NCI-H1436 (cell line): ENCODE measurements at places on chromosomes 11 and 22.
A peak's percentile ranks its signal among the peaks of the same experiment; 100 is the strongest.

GRCh38 chr22:25404928-25405816 is 159.3 kb upstream of the GRK3 start:
- peak; percentile 62 for DNase-seq

DNA sequence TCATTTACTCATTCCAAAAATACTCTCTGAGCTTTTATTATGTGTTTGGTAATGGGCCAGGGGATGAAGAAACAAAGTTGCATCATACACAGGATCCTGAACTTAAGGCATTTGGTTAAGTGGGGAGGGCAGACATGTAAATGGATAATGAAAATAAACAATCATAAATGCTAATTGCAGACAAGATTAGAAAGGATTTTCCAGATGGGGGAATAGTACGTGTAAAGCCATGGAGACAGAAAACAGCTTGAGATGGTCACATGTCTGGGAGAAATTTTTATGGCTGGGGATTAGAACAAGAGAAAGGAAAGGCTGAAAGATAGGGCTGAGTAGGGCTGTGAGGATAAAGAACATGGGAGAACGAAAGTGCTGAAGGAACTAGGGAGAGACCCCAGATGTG is 534.3 kb upstream of the LARGE1 start:
- no peak for DNase-seq

DNA sequence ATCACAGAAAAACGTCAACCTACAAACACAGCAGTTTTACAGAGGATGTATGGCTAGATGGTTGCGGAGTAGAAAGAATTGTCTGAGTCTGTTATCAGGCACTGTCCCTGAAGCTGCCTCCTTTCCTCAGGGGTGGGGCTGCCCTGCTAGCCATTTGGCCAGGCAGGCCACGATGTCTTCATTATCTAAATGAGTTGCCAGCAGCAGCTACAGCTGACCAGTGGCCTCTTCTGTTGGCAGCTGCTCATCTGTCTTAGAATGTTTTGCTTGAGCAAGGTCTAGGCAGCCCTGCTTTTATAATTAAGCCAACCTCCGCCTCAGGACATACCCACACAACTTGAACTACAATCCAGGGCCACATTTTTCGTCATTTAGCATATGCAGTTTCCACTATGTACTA is 17.5 kb downstream of the SLC6A5 start:
- DNase-seq: no peak

DNA sequence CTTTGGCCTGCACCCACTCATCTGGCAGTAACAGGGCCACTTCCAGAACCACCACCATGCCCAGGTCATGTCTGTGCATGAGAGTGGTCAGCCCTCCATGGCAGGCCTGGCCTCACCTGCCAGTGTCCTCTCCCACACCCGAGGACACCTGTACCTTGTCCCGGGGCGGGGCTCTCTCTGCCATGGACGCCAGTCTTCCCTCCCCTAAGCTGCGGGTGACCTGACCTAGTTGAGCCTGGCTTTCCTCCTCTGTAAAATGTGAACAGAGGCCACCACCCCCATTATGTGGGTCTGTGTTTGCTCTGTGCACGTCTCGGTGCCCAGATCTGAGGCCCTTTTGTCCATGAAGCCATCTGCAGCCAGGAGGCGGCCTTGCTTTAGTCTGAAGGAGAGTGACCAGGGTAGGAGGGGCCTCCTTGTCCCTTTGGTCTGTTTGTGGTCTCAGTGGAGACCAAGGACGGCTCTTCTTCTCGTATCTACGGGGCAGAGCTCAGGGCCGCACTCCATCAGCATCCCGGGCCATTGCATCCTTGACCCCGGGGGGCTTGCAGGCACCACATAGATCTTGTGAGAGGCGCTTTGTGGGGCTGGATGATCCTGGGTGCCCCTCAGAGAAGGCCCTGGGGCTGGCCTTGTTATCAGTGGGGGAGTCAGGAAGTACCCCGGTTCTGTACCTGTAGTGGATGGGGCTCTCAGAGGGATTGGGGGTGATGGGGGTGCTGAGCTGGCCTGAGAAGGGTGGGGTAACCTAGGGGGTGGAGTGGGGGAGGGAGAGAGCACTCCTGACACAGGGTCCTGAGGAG is 121.6 kb downstream of the KCNQ1 start:
- no peak for DNase-seq

- DNase-seq: no peak
Measured at GRCh38 chr11:66860449-66860831, 3.6 kb downstream of the LRFN4 start.

DNA sequence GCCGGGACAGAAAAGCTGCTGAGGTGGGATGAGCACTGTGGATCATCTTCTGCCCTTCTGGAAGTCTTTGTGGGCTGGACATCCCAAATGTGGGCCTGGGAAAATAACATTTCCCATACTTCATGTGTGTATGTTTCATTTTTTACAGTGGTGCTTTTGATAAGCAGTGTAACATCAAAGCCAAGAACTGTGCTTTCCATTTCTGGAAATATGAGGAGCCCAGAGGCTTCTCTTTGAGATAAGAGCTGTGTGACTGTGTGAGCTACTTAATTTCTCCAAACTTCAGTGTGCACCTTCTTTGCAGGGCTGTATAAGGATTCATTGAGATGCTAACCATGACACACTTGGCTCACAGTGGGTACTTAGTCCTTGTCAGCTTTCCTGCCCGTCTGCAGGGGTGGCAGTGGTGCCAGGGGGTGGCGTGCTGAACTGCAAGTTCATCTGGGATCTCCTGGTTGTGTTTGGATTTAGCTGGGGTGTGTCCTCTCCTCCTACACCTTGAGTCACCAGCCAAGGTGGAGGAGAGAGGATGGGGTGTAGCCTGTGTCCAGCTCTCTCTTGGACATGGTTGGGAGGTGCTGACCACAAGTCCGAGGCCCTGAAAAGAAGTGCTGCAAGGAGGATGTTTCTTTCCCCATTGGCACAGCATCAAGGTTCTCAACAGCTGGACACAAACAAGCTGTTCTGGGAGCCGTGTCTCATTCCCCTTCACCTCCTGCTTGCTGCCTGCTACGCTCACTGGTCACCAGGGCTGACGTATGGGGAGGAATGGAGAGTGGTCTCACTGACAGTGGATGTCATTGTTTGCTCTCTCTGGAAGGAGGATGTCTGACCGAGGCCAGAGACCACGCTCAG is 139.4 kb downstream of the TEAD1 start:
- DNase-seq: no peak

DNA sequence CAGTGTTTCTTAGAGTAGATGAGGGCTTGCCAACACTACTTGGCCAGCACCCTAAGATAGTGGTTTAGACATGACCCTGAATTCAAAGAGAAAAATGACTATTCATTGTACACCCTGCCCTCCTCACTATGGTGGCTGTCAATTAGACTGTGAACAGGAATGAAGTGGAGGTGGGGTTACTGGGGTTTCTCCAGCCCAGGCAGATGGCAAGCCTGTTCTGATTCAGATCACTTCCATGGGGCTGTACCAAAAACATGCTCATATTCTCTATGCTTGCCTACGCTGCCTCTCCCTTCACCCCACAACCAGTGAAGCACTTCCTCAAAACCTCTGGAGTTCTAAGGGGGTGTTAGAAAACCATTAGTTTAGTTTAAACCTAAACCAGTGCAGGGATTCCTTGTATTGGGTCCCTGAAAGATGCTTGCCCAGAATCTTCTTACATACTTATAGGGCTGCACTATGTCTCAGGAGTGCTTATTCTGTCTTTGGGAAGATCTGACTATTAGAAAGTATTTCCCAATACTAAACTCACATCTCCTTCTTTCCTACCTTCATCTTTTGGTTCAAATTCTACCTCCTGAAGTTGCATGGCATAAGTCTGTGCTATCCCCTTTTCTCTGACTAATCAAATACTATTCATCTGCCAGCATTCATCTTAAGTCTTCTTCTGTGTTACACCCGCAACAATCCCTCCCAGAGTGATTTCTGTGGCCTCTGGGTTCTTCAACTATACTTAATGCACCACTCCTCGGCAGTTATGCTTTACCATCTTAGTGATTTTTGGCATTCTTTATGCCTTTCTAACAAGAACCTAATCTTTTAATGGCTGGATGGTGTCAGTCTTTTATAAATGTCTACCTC is 71.8 kb downstream of the ATG16L2 start:
- DNase-seq: no peak

- DNase-seq: no peak
Measured at GRCh38 chr11:32034149-32034548, 56.7 kb upstream of the RCN1 start.

- no peak for DNase-seq
Measured at GRCh38 chr11:131033151-131033651, 116.9 kb upstream of the SNX19 start.

DNA sequence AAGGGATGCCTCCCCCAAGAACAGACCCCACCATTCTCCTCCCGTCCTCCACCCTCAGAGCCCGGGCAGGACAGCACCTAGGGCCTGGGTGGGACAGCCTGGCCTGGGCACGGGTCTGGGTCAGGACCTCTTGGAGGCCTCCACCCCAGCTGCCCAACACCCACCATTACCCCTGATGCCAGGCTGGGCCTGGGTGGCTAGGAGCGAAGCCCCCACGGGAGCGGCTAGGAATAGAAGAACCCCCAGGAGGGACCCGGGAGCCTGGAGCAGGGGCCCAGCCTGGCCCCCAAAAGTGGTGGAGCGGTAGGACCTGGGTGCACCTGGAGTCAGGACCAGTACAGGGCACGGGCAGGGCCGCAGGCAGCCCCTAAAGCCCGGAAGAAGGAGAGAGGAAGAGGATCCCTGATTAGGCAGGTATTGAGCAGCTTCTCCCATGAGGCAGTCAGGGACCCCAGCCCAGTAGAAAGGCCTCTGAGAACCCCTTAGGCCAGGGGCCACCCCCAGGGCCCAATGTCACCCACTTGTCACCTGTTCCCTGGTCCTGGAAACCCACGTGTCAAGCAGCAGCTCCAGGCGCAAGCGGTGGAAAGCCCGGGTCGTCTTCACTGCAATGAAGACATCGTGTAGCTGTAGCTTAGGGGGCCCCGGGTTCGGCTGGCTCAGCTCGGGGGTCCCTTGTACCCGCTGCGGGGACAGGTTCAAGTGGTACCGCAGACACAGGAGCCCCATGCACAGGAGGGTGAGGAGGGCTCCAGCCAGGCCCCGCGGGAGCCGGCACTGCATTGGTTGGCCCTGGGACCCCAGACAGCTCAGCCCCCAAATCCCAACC is 575 bp downstream of the MFNG start:
- no peak for DNase-seq

GRCh38 chr11:134670961-134671370 is 258.9 kb upstream of the B3GAT1 start:
- no peak for DNase-seq

- no peak for DNase-seq
Measured at GRCh38 chr22:36964106-36964505, 50.7 kb downstream of the CSF2RB start.

DNA sequence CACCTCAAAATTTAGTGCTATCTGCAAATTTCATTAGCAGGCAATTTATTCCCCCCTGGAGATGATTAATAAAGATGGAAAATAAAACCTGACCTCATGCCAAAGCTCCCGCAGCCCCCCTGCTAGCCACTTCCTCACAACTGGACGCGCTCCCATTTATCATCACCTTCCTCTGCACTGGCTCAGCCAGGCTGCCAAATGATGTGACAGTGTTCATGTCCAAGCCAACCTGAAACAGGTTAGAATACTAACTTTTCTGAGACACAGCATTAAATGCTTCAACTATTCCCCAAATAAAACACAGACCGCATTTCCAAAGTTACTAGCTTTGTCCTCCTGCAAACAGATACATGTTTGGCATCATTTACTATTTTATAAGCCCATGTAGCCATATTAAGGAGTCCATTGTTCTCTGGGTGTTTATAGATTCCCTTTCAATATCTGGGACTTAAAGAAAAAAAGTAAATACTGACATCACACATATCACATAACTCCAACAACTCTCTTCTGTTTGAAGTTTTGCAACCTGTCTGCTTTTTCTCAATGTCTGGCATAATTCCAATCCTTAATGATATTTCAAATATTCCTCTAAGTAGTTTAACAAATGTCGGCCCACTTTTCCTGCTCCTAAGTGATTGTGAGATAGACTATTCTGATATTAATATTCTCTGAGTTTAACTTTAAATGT is 829.7 kb upstream of the FAT3 start:
- no peak for DNase-seq

DNA sequence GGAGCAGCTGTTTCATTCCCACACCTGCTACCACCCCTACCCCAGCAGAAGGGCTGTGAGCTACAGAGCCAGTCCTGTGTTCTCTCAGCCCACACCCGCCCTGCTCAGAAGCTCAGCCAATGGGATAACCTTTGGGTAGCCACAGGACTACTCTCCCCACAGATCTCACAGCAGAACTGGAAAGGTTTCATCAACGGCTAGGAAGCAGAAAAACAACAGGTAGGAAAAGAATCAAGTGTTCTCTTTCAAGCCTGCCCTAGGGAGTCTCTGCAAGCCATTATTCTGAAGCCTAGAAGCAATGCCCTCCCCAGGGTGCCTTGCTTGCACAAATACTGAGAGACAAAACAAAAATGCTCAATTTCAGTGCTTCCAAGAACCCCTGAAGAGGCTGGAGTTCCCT is 77.2 kb downstream of the TMPRSS5 start:
- DNase-seq: no peak

GRCh38 chr11:35932681-35933319 is 11.1 kb upstream of the LDLRAD3 start:
- no peak for DNase-seq

DNA sequence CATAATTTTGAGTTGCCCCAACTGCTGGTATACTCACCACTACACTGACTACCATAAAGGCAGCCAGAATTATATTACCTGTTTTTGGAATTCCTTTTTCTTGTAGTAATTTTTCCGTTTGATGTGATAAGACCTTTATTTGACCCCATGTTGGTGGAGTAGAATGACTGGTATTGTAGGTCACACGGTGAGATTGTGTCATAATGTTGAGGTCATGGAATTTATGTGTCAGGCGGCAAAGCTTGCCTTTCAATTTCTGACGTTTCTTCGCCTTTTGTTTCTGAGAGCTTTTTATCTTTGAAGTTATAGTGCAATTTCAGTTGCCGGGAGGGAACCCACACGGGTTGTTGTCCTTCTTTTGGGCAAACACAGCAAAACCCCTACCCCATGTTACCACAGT is 13.0 kb downstream of the OR52K1 start:
- no peak for DNase-seq

DNA sequence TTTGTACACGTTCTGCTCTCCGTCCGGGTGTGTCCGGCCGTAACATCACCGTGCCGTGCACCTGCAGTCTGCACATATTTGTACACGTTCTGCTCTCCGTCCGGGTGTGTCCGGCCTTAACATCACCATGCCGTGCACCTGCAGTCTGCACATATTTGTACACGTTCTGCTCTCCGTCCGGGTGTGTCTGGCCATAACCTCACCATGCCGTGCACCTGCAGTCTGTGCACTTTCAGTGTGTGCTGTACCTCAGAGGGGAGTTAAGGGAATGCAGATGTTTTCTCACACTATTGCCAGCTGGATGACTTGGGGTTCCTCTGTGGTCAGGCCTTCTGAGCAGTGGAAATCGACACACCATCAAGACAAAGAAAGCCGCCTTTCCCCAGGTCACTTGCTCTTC is 4.2 kb downstream of the TTLL8 start:
- no peak for DNase-seq
